BJ (cell line): ENCODE measurements at places on chromosomes 12 and 14. TPM values are rescaled to one million over a fixed set of nuclear protein-coding genes. Genes with fewer than 3 reads are reported as not detected.

The SCN8A gene
- polyA plus RNA-seq: 19.6 and 22.8 TPM in 2 replicates

The IPO8 gene
- 6.8 and 12.2 TPM in 2 replicates for polyA plus RNA-seq

The ASCL1 gene
- polyA plus RNA-seq: 0.07 TPM in 1 of 2 replicates, not detected in the other

The DAAM1 gene
- 4.7 and 9.8 TPM in 2 replicates for polyA plus RNA-seq

The GPD1 gene
- polyA plus RNA-seq: 0.31 and 0.47 TPM in 2 replicates

- no peak for DNase-seq
Observed at GRCh38 chr12:126782083-126782482, 1484.9 kb upstream of the TMEM132C start.

GRCh38 chr14:65429757-65430156 lies 17.2 kb downstream of the FUT8 start:
- DNase-seq: no peak

DNA sequence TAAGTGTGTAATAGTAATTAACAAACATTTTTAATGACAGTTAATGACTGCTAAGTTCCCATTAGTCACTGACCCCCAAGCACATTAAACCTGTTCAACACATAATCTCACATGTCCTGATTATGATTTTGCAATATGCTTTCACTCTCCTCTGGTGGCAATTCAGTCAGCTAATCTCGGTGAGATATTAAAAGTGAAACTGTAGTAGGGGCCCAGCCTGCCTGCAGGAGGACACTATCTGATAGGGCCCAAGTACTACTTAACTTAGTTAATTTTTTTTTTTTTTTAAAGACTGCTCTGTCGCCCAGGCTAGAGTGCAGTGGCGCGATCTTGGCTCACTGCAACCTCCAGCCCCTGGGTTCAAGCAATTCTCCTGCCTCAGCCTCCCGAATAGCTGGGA lies 48.8 kb downstream of the CIT start:
- DNase-seq: no peak

GRCh38 chr14:89720076-89720687 lies 234.3 kb downstream of the EFCAB11 start:
- no peak for DNase-seq

GRCh38 chr12:106345746-106346145 lies 11.8 kb upstream of the POLR3B start:
- DNase-seq: no peak

GRCh38 chr14:73238424-73238852 lies 1.1 kb downstream of the PAPLN start:
- no peak for DNase-seq

- no peak for DNase-seq
Observed at GRCh38 chr12:52517005-52517835, 3.0 kb downstream of the KRT5 start.

DNA sequence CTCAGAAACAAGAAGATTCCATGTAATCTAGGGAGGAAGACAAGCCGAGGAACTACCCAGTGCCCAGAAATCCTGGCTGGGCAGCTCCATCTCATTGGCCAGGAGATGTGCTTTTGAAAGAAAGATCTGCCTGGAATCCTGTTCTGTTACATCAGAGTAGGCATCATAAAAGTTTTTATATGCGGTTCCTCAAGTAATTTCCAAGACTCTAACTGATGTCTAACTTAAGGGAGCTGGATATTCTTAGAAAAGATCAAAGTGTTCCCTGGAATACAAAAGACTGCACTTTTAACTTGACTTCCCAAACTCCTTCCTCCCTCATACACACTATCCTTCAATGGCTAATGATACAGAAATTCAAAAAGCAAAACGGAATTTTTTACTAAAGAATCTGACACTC lies 16.3 kb downstream of the RHOJ start:
- no peak for DNase-seq

DNA sequence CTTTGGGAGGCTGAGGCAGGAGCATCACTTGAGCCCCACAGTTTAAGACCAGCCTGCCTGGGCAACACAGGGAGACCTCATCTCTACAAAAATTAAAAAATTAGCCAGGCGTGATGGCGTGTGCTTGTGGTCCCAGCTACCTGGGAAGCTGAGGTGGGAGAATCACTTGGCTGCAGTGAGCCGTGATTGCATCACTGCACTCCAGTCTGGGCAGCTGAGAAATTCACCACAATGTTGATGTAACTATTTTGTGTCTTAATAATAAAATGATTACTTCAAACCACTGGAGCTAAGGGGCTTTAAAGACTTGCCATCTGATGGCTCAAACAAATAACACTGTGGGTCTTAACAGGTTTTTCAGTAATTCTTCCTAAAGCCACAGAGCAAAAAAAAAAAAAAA lies 10.8 kb downstream of the ERH start:
- DNase-seq: no peak

DNA sequence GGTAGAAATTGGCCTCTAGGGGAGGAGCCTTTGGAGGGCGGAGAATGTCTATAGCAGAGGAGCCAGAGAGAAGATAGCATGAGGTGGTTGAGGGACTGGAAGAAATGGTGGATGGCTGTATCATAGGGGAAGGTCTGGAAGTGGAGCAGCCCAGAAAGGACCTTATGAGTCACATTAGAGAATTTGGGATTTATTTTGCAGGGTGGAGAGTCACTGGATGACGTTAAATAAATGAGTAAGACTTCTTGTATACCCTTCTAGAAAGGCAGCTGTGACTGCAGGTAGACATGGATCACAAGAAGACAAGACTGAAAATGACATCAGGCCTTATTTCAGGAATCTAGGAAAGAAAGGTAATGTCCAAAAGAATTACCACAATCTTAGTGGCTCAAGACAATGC lies 208.2 kb upstream of the TMTC1 start:
- no peak for DNase-seq

DNA sequence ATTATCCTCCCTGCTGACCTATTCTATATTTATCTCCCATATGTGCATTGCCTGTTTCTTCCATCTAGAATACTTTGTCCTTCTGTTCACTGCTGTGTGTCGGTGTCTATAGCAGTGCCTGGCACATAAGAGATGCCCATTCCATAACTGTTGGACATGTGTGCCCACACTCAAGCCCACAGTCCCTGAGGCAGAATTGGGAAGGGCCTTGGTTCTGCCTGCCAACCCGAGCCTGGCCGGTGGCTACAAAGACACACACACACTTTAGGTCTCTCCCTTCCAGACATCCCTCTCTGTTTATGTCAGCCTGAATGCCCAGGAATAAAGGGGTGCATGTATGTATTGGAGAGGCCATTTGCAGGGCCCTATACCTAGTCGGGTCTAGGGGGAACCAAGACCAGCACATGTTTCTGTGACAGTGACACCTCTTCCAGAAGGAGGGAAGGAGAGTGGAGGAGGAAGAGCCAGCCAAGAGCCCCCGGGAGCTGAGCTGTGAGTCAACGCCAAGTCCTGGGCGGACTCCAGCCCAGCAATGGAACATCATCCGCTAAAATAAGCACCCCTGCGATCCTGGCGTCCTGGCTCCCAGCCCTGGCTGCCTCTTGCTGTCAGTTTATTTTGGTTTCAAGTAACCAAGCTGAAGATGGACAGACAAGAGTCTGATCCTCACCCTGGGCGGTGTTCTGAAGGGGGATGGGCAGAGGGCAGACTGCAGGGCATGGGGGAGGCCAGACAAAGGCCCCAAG lies 4.3 kb upstream of the ASB2 start:
- DNase-seq: no peak
